ENCODE measurements at places on chromosomes 2 and 18. TPM values are rescaled to one million over a fixed set of nuclear protein-coding genes. Genes with fewer than 3 reads are reported as not detected.

- peak overlapping the region; percentile 81 for H3K27ac ChIP-seq
These were observed 9.0 kb downstream of the TNFRSF11A start for GRCh38 chr18:62334120-62334519.

DNA sequence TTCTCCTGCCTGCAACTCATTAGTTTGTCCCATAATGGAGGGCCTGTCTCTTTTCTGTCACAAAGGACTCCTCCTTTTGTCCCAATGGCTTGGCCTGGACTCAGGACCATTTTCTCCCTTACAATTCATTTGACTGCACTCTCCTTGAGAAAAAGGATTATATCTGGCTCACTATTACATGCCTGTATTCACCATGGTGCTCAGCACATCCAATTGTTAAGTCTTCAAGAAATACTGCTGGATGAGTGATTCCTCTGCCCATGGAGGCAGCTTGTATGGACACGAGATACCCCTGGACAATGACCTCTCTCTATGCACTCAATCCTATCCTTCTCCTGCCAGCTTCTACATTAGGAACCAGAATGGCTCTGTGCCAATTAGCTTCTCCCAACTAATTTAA is 47.0 kb downstream of the CHST9 start:
- peaks cover 52% of the 10 kb centered on the region for H3K4me1 ChIP-seq
- peaks cover 31% of the 10 kb centered on the region for H3K36me3 ChIP-seq

POTEC gene
- total RNA-seq: not detected

XIRP2 gene
- not detected for total RNA-seq

SCN2A gene
- 0.07 TPM for total RNA-seq

SKOR2 gene
- total RNA-seq: not detected

DNA sequence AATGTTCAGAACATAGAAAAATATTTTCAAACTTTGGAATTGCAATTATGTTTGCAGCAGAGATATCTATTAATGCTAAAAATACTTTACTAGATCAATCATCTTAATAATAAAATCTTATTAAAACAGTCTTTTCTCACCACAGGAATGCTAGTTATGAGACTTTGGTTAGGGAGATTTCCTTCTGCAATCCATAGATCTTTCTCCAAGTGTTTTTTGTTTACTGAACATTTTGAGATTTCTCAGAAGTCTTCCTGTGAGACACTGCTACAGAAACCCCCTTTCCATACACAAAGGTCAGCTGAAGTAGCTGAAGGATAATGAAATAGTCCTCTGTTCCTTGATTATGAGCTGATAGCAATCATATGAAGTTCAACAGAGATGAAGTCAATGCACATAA is 59.4 kb upstream of the RAPH1 start:
- no peak overlapping the region for H3K4me3 ChIP-seq
- H3K27me3 ChIP-seq: no peaks in the 10 kb centered on the region
- H3K27ac ChIP-seq: peak overlapping the region; percentile 53
- H3K4me1 ChIP-seq: peaks cover 29% of the 10 kb centered on the region
- DNase-seq: no peak

CNGA3 gene
- total RNA-seq: not detected

- no peak for DNase-seq
- H3K36me3 ChIP-seq: no peaks in the 10 kb centered on the region
- H3K27ac ChIP-seq: no peak overlapping the region
These were observed 72.1 kb upstream of the PXDN start for GRCh38 chr2:1816414-1816911.

MRPS9 gene
- total RNA-seq: 30.6 TPM

DNA sequence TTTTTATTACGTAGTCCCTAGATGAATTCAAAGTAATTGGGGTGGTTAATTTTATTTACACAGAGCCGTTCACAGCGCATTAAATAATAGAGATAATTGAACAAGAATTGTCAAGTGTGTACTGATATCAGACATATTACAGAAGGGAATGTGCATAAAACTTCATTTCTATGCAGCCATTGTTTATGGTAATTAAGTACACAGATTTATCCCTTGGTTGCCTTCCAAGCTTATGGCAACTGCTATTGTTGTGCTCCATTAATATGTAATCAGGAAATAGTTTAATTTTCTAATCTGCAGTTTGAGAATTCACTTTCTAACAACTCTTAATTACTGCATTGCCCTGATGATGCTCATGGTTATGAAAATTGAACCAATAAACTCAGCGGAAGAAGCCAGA is 47.3 kb upstream of the OTX1 start:
- H3K36me3 ChIP-seq: peaks cover 5% of the 10 kb centered on the region
- H3K4me1 ChIP-seq: no peaks in the 10 kb centered on the region
- DNase-seq: no peak
- no peak overlapping the region for H3K4me3 ChIP-seq
- no peak overlapping the region for H3K27ac ChIP-seq

TUBA3D gene
- total RNA-seq: not detected

DNA sequence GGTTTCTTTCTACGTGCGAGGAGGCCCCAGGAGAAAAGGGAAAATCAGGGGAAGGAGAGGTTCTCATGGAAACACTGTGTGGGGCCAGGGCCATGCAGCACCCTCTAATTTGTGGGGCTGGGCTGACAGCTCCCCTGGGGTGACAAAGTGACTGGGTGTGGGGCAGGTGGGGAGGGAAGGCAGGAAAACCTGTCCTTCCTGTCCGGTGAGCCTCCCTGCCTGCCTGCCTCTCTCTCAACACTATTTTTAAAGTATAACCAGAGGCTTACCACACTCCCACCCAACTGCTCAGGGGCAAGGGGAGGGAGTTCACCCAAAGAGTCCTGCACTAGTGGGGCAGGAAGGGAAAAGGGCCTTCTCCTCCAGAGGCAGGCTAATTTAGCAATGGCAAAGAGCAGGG is 10.5 kb upstream of the EPAS1 start:
- peak overlapping the region; percentile 90 for H3K27ac ChIP-seq
- peaks cover 31% of the 10 kb centered on the region for H3K4me1 ChIP-seq
- H3K4me3 ChIP-seq: peak overlapping the region; percentile 29
- peak; percentile 80 for DNase-seq
- peaks cover 9% of the 10 kb centered on the region for H3K36me3 ChIP-seq

- DNase-seq: no peak
- H3K27me3 ChIP-seq: peaks cover 24% of the 10 kb centered on the region
- no peak overlapping the region for H3K27ac ChIP-seq
- H3K4me3 ChIP-seq: no peak overlapping the region
- no peaks in the 10 kb centered on the region for H3K4me1 ChIP-seq
These were observed 173.6 kb upstream of the RAB6C start for GRCh38 chr2:129805899-129806298.

CXCR1 gene
- not detected for total RNA-seq

- H3K4me1 ChIP-seq: peaks cover 43% of the 10 kb centered on the region
- peak overlapping the region; percentile 71 for H3K4me3 ChIP-seq
- peaks cover 20% of the 10 kb centered on the region for H3K36me3 ChIP-seq
- DNase-seq: no peak
- no peaks in the 10 kb centered on the region for H3K27me3 ChIP-seq
These were observed 18.9 kb downstream of the TET3 start for GRCh38 chr2:74003494-74004211.

GRCh38 chr2:231152800-231153557 is 28.1 kb upstream of the HTR2B start:
- peaks cover 20% of the 10 kb centered on the region for H3K36me3 ChIP-seq
- DNase-seq: no peak
- H3K4me1 ChIP-seq: no peaks in the 10 kb centered on the region
- no peak overlapping the region for H3K4me3 ChIP-seq
- H3K27me3 ChIP-seq: no peaks in the 10 kb centered on the region

TXNL4A gene
- 64.1 TPM for total RNA-seq

DNA sequence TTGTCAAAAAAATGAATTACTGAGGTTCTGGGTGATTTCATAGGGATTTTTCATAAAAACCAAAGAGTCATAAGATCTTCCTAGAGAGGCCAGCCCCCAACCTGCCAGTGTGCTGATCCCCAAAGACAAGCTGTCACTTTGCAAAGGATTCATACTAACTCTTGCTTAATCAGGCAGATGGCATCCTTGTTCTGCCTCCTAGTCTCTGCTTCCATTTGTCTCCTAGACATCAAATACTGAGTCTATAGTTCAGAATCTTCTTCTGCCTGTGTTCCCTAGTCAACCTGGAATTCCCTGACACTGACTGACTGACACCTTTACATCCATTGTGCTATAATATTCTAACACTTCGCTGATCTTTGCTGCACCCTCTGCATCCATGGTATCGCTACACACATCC is 84.9 kb downstream of the SLC8A1 start:
- no peak for DNase-seq
- no peaks in the 10 kb centered on the region for H3K4me1 ChIP-seq

- H3K27ac ChIP-seq: no peak overlapping the region
- no peak overlapping the region for H3K4me3 ChIP-seq
- H3K36me3 ChIP-seq: no peaks in the 10 kb centered on the region
These were observed 153.9 kb downstream of the INSIG2 start for GRCh38 chr2:118242216-118242615.

LRP2 gene
- total RNA-seq: 0.66 TPM

DNA sequence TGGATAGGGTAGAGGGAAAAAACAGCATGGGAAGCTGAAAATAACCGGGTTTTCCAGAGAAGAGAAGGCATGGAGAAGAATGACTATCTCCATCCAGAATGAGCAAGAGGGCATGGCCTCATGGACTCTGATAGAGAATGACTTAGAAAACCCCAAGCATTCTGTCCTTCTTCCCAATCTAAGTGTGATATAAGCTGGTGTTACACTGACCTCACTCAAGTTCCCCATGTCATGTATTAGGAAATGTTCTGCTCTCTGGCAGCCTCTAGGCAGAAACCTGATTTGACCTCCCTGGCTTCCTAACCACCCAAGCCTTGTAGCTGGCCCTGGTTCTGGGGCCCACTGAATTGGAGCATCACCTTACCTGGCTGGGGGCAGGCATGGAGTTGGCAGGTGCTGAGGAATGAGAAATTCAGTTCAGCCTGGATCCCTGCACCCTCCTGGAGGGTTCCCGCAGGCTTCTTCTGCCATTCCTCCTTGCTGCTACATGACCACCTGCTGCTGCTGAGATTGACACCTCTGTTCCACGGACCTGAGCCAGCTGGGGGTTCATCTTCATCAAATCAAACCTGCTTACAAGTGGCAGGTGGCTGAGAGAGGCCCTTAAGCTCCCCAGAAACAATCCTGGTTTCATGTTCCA is 5.2 kb upstream of the SIGLEC15 start:
- DNase-seq: no peak
- H3K4me1 ChIP-seq: no peaks in the 10 kb centered on the region
- no peaks in the 10 kb centered on the region for H3K27me3 ChIP-seq
- H3K36me3 ChIP-seq: no peaks in the 10 kb centered on the region
- H3K27ac ChIP-seq: no peak overlapping the region
- no peak overlapping the region for H3K4me3 ChIP-seq

APCDD1 gene
- 0.51 TPM for total RNA-seq

GRCh38 chr18:45478889-45479288 is 136.4 kb upstream of the SLC14A2 start:
- no peak overlapping the region for H3K4me3 ChIP-seq
- H3K27me3 ChIP-seq: peaks cover 92% of the 10 kb centered on the region
- no peaks in the 10 kb centered on the region for H3K4me1 ChIP-seq
- DNase-seq: no peak
- no peak overlapping the region for H3K27ac ChIP-seq

GRCh38 chr18:28331551-28331950 is 154.6 kb upstream of the CDH2 start:
- H3K4me1 ChIP-seq: no peaks in the 10 kb centered on the region
- no peak overlapping the region for H3K4me3 ChIP-seq
- no peak for DNase-seq
- H3K27ac ChIP-seq: no peak overlapping the region
- H3K36me3 ChIP-seq: no peaks in the 10 kb centered on the region

DNA sequence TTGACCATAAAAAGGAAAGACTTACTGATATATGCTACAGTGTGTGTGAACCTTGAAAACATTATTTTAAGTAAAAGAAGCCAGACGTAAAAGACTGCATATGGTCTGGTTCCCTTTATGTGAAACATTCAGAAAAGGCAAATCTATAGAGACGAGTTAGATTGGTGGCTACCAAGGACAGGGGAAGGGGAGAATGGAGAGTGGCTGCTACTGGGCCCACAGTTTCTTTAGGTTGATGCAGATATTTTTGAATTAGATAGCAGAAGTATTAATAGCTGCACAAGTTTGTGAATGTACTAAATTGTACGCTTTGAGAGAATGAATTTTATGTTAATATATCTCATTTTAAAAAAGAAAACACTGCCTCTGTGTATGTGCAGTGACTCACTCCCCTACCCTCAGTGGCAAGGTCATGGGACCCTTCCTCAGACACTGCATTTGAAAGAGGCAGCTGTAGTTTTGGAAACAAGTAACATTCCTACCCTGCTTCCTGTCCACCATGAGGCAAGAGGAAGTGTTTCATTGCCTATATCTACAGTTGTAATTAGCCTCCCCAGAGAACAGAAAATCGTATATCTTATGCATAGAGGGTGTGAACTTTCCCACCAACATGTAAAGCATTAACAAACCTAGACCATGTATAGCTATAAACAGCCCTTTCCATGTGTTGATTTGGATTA is 29.8 kb upstream of the ARMC9 start:
- H3K4me3 ChIP-seq: no peak overlapping the region
- no peak overlapping the region for H3K27ac ChIP-seq
- H3K4me1 ChIP-seq: no peaks in the 10 kb centered on the region
- no peaks in the 10 kb centered on the region for H3K27me3 ChIP-seq
- no peak for DNase-seq

SP5 gene
- 0.73 TPM for total RNA-seq

DNA sequence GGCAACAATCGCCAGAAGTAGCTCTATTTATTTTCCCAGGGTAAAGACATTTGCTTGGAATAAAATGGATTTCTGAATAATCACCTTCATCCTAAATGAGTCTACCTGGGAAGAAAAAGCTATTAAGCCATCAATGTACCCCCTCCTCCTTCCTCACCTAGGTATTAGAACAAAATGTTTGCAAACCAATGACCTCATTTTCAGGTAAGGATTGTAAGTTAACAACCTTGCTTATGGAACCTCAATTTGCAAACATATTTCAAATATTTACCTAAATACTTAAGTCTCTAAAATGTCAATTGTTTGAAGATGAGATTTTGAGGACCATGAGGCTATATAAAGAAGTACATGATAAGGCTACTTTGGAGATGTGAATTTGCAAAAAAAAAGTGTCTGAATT is 43.9 kb downstream of the CAVIN2 start:
- no peaks in the 10 kb centered on the region for H3K27me3 ChIP-seq
- DNase-seq: no peak
- no peaks in the 10 kb centered on the region for H3K4me1 ChIP-seq
- H3K36me3 ChIP-seq: no peaks in the 10 kb centered on the region
- no peak overlapping the region for H3K4me3 ChIP-seq
- no peak overlapping the region for H3K27ac ChIP-seq

CCDC148 gene
- 5.1 TPM for total RNA-seq

DNA sequence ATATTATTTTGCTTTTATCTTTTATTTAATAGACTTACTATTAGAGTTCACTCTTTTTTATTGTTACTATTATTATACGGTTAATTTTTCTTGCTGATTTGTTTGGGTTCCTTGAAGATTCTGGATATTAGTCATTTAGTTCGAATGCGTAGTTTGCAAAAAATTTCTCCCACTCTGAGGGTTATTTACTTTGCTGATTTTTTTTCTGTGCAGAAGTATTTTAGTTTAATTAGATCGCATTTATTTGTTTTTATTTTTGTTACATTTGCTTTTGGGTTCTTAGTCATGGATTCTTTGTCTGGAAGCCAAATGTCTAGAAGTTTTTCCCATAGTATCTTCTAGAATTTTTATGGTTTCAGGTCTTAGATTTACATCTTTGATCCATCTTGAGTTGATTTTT is 585.2 kb downstream of the CPS1 start:
- DNase-seq: no peak

Measured in Calu3 (cell line).